HFFc6 (cell line): ENCODE measurements at places on chromosomes 12 and 14.

GRCh38 chr14:76531821-76532318 lies 155.9 kb downstream of the ESRRB start:
- no peak overlapping the region for H3K27ac ChIP-seq
- no peaks in the 10 kb centered on the region for H3K36me3 ChIP-seq
- H3K27me3 ChIP-seq, result peaks cover 16% of the 10 kb centered on the region; the same call in 1 of the 2 replicates
- H3K4me1 ChIP-seq, result no peaks in the 10 kb centered on the region
- DNase-seq, result no peak

GRCh38 chr12:1918884-1919236 lies 408 bp upstream of the CACNA2D4 start:
- no peak overlapping the region for H3K27ac ChIP-seq
- DNase-seq, result no peak
- peaks cover 24% of the 10 kb centered on the region for H3K27me3 ChIP-seq

DNA sequence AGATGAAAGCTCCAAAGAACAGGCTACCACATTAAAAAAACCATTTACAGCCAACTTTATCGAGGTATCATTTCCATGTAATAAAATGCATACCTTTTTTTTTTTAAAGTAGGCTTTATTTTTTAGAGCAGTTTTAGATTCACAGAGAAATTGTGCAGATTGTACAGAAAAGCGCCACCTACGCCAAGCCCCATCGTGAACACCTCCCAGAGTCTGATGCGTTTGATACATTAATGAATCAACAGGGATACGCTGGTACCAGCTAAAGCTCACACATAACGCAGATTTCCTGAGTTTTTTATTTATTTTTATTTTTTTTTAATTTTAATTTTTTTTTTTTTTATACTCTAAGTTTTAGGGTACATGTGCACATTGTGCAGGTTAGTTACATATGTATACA lies 129.9 kb downstream of the KIF26A start:
- no peak overlapping the region for H3K27ac ChIP-seq
- no peaks in the 10 kb centered on the region for H3K4me1 ChIP-seq

GRCh38 chr12:28874758-28875157 lies 274.3 kb upstream of the FAR2 start:
- H3K4me1 ChIP-seq, result no peaks in the 10 kb centered on the region
- DNase-seq, result no peak
- no peaks in the 10 kb centered on the region; the same call in 1 of the 2 replicates for H3K27me3 ChIP-seq

GRCh38 chr12:62860501-62861411 lies 74.2 kb downstream of the PPM1H start:
- no peak for DNase-seq
- no peaks in the 10 kb centered on the region for H3K36me3 ChIP-seq
- H3K4me1 ChIP-seq, result peaks cover 74% of the 10 kb centered on the region
- H3K27me3 ChIP-seq, result peaks cover 2% of the 10 kb centered on the region
- H3K4me3 ChIP-seq, result peak overlapping the region; percentile 62
- peak overlapping the region; percentile 69 for H3K27ac ChIP-seq

GRCh38 chr12:94731733-94732360 lies 81.5 kb upstream of the TMCC3 start:
- H3K27ac ChIP-seq, result no peak overlapping the region
- H3K36me3 ChIP-seq, result no peaks in the 10 kb centered on the region
- no peak for DNase-seq
- H3K4me1 ChIP-seq, result no peaks in the 10 kb centered on the region
- H3K27me3 ChIP-seq, result peaks cover 19% of the 10 kb centered on the region

DNA sequence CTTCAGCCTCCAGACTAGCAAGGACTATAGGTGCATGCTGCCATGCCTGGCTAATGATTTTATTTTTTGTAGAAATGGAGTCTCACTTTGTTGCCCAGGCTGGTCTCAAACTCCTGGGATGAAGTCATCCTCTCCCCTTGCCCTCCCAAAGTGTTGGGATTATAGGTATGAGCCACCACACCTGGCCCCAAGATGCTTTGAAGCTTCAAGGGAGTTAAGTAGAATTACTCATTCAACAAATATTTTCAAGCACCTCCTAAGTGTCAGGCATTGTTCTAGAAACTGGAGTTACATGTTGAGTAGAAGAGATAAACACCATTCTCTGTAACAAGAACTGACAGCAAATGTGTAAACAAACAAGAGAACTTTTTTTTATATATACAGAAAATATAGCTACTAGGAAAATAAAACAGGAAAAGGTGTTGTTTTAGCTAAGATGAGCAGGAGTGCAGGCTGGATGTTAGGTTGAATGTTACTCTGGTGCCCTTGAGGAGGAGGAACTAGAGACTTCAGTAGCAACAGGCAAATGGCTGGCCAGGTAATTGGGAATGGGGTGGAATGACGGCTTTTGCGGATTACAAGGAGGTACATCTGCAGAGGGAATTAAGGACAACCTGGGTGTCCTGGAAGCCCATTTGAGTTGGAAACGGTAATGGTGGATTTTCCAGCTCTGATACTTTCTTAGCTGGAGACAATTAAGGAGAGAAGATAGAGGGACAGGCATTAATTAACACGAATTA lies 32.0 kb upstream of the CFAP54 start:
- H3K4me1 ChIP-seq, result peaks cover 17% of the 10 kb centered on the region
- no peak overlapping the region for H3K4me3 ChIP-seq
- DNase-seq, result no peak
- H3K27me3 ChIP-seq, result no peaks in the 10 kb centered on the region

GRCh38 chr12:100904270-100904669 lies 109.7 kb downstream of the ANO4 start:
- no peaks in the 10 kb centered on the region for H3K4me1 ChIP-seq
- H3K27ac ChIP-seq, result no peak overlapping the region
- H3K36me3 ChIP-seq, result no peaks in the 10 kb centered on the region
- no peak overlapping the region for H3K4me3 ChIP-seq
- DNase-seq, result no peak
- H3K27me3 ChIP-seq, result no peaks in the 10 kb centered on the region

DNA sequence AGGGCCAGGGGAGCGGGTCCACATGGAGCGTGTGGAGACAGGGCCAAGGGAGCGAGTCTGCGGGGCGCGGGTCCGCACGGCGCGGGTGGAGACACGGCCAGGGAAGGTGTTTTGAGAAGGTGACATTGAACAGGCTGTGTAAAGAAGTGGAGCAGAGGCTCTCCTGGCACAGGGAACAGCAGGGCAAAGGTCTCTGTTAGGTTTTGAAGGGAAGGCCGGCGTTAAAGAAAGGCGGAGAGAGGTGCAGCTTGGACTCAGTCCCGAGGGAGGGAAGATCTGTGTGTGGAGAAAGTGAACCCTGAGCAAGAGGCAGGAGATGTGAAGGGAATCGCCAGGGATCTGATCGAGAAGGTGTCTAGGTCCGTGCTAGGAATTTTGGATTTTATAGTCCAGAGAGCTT lies 1.8 kb downstream of the PXMP2 start:
- peaks cover 12% of the 10 kb centered on the region for H3K4me1 ChIP-seq
- peak overlapping the region; percentile 56; the same call in 1 of the 2 replicates for H3K27ac ChIP-seq
- peak overlapping the region; percentile 66 for H3K4me3 ChIP-seq
- H3K36me3 ChIP-seq, result peaks cover 10% of the 10 kb centered on the region; the same call in 1 of the 2 replicates
- no peaks in the 10 kb centered on the region; the same call in none of the 2 replicates for H3K27me3 ChIP-seq
- no peak for DNase-seq

DNA sequence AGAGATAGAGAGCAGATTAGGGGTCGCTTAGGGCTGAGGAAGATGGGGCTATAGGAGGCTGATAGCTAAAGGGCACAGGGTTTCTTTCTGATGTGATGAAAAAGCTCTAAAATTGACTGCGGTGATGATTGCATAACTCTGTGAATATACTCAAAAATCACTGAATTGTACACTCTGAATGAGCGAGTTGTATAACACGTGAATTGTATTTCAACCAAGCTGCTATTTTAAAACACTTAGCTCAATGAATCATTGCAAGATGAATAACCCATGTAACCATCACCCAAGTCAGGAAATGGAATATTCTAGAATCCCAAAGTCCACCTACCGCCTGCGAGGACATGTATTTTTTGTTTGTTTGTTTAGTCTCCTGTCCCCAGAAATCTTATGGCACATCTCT lies 60.1 kb upstream of the CCND2 start:
- no peaks in the 10 kb centered on the region for H3K4me1 ChIP-seq
- H3K27me3 ChIP-seq, result peaks cover 8% of the 10 kb centered on the region
- no peaks in the 10 kb centered on the region for H3K36me3 ChIP-seq
- H3K27ac ChIP-seq, result no peak overlapping the region
- DNase-seq, result no peak
- H3K4me3 ChIP-seq, result no peak overlapping the region

GRCh38 chr14:103279142-103280025 lies 54.7 kb upstream of the EIF5 start:
- no peak overlapping the region for H3K4me3 ChIP-seq
- peaks cover 24% of the 10 kb centered on the region for H3K27me3 ChIP-seq
- no peak for DNase-seq
- peaks cover 15% of the 10 kb centered on the region for H3K4me1 ChIP-seq

GRCh38 chr12:132527883-132528264 lies 37.9 kb downstream of the FBRSL1 start:
- H3K4me1 ChIP-seq, result no peaks in the 10 kb centered on the region
- DNase-seq, result no peak
- no peaks in the 10 kb centered on the region for H3K27me3 ChIP-seq
- H3K4me3 ChIP-seq, result no peak overlapping the region
- H3K27ac ChIP-seq, result no peak overlapping the region

DNA sequence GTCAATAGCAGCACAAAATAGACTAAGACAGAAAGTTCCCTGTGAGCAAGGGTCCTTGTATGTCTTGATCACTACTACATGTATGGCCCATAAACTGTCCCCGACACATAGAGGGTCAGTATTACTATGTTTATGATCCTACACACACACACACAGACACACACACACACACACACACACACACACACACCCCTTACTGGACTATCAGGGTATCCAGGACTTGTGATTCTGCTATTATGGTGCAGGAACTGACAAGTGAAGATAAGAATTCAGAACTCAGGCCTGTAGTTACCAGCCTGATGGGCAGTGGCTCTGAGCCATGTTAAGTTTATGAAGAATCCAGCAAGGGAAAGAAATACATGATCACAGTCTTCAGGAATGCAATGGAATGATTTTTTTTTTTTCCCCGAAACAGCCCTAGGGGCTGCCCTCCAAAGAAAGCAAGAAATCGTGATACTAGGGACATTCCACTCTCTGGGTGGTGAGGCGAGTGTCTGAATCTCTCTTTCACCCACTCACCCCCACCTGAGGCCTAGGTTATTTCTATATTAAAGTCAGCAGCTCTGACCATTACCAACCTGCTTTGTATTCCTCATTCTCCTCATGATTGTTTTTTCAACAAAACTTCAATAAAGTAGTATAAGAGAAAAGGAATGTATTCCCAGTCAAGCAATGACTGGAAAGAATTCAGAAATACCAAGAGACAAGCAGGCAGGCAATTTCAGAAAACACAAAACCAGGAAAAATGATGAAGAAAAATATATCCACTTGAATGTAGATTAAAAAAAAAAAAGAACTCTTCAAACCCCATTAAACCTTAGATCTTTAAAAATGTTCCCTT lies 105.8 kb downstream of the AVPR1A start:
- H3K27me3 ChIP-seq, result no peaks in the 10 kb centered on the region; the same call in 1 of the 2 replicates
- H3K27ac ChIP-seq, result no peak overlapping the region
- peak overlapping the region; percentile 23; the same call in 1 of the 2 replicates for H3K4me3 ChIP-seq

- H3K4me3 ChIP-seq, result no peak overlapping the region
- no peak overlapping the region for H3K27ac ChIP-seq
- H3K36me3 ChIP-seq, result peaks cover 14% of the 10 kb centered on the region
- H3K4me1 ChIP-seq, result peaks cover 23% of the 10 kb centered on the region
- peaks cover 4% of the 10 kb centered on the region; the same call in 1 of the 2 replicates for H3K27me3 ChIP-seq
- DNase-seq, result no peak
Measured at GRCh38 chr12:14362352-14362751, 3.1 kb upstream of the ATF7IP start.

- H3K27ac ChIP-seq, result peak overlapping the region; percentile 84
- H3K4me1 ChIP-seq, result peaks cover 31% of the 10 kb centered on the region
- peak; percentile 97 for DNase-seq
- peaks cover 1% of the 10 kb centered on the region for H3K27me3 ChIP-seq
- peak overlapping the region; percentile 73 for H3K4me3 ChIP-seq
- H3K36me3 ChIP-seq, result no peaks in the 10 kb centered on the region
Measured at GRCh38 chr12:47377414-47378221, 297.9 kb upstream of the AMIGO2 start.

DNA sequence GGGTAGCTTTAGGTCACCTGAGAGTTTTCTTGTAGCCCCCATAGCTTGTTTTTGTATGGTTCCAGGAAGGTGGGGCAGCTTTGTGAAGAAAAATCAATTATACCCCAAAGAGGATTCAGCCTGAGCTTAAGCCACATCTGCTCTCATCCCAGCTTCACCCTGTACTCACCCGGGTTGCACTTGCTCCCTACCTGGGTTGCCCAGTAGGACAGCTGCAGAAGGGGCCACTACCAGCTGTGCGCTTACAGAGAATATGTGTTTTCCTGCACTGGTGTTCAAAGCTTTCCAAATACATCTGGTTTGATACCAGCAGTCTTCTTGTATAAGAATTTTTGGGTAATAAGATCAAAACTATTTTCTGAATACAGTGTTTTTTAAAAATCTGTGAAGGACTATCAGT lies 3.0 kb upstream of the SLC38A1 start:
- DNase-seq, result no peak
- H3K4me3 ChIP-seq, result no peak overlapping the region
- H3K27me3 ChIP-seq, result peaks cover 3% of the 10 kb centered on the region
